ENCODE measurements at places on chromosomes 3 and 15.
A peak's percentile ranks its signal among the peaks of the same experiment; 100 is the strongest.

DNA sequence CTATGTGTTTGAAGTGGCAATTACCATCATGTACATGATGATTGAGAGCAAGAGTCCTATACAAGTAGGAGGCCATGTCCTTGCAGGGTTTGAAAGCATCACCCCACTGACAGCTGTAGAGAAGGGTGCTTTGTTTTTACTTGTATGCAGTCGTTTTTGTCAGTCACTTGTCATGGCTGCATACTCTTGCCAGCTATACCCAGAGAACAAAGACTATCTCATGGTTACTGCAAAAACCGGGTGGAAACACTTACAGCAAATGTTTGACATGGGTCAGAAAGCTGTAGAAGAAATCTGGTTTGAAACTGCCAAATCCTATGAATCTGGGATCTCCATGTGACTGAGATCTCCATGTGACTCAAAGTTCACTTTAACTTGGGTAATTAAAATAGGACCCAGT, 6.9 kb upstream of the PSMA4 start:
- no peak for DNase-seq

DNA sequence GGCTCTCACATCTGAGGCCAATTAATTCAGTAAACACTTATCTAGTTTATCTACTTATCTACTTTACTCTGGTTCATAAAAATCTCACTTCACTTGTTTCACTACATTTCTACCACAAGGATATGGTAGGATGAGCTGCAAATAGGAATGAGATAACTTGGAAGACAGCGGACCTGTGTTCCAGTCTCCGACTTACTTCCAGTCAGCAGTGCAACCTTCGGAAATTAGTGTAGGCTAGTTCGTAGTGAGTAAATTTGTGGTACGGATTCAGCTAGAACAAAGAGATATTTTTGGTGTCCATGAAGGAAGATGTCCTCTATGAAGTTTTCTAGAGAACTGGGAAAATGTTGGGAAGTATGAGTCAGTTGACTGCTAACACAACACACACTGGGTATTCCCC, 66.3 kb downstream of the TPRG1 start:
- no peak for DNase-seq

DNA sequence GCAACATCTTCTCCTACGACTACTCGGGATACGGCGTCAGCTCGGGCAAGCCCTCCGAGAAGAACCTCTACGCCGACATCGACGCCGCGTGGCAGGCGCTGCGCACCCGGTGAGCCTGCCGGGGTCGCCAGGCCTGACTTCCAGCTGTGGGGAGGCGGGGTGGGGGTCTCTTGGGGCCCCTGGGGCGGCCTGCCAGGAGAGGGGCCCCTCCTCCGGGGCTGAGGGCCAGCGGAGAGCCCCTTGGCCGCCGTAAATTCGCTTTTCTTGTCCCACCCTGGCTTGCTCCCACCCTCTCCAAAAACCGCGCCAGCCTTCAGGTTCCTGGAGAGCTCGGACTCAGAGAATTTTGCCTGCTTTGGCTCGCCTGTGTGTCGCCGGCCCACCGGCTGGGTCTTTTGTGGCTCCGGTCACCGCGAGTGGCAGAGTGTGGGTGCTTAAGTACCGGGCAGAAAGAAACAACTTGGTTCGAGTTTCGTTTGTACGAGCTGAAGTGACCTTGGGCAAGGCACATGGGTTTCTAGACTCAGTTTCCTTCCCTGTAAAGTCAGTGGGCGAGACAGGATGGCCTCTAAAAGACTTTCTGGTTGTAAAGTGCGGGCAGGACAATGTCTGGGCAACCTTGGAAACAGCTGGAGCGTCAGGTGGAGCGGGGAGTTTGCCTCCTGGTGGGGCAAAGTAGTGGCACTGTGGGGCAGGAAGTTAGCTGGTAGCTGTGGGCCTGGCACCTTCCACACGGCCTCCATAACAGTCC, 976 bp downstream of the ABHD17C start:
- peak; percentile 13 for DNase-seq

DNA sequence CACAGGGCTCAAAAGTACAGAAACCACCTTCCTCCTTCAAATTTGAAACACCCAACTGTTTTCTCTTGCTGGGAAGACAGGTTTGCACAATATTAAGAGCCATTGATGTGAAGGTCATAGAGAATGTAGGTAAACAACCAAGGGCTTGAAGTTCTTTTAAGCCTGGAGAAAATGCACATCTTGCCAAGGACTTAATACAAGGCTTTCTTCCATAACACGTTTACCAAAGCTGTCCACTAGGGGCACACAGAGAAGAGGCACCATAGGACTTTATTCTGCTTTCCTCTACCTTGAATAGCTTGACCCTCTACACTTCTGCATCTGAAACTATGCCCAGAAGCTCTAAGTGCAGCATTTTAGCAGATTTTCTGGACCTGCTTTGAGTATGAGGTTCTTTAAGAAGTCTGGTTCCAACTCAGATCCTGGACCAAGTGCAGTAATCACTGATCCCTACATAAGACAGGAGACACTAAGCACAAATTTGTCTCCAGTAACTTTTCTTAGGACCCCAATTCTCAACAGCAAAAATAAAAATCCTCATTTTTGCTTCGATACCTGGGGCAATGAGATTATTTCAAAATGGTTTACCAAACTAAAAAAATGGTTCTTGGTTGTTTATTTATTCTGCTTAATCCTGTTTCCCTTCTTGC, 138.0 kb downstream of the FBN1 start:
- DNase-seq = peak; percentile 44

DNA sequence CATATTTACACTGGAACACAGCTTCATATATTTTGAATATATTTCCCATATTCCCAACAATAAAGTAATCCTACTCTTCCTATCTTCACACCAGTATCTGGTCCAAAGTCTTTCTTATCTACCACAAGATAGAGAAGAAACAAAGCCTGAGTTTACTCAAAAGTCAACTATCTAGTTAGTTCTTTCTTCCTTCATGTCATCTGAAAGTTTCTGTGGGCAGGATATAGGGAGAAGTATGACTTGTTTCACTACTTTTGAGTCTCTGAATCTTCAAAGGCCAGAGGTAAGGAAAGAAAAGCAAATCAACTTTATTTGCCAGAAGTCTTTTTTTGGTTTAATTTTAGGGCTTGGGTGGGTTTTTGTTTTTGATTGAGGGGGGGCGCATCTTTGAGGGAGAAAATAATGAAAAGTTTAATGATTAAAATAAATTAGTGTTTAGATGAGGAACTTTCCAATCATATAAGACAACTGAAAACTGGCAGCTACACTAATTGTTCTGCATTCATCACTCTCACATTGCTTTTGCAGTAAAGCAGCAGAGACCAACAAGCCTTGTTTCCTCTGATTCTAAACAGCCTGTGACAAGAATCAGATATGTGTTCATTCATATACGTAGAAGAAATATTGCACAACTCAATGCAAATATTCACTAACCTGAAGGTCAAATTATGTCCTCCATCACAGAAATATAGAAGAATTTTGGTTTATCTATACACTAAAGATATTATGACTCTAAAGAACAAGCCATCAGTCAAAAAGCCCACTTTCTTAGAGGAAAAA, 421.4 kb downstream of the SHQ1 start:
- peak; percentile 44 for DNase-seq

DNA sequence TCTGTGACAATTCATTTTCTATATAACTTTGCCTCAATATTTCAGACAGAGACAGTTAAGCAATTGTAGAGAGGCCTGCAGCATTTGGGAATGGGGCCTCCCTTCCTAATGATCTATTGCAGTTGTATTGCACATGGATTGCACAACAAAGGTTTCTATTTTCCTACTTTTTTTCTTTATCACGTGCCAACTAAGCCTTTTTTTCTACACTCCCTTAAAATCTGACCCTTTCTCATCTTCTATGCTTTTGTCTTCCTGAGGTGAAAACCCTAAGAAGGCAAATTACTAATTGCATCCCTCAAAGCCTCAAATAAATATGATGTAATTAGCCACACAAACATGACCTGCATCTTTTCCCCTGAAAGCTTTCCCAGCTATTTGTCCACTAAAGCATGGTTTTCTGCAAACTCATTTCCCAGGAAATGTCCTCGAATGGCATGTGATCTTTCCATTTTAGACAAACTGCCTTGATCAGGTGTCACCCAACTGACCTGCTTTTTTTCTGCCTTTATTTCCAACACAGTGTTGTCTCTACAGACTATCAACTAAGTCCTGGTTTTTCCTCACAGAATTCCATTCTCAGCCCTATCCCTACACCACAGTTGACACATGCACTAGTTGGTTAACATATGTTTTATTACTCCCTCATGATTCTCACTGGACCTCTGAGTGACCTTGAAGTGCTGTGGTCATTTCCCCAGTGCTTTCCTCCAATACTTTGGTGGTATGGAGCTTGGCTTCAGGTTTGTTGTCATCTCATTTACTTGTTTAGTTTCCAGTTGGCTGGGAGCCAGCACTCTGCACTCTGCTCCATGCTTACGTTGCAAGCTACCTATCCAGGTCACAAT, 31.9 kb upstream of the TSC22D2 start:
- DNase-seq = peak; percentile 61

GRCh38 chr3:123279121-123279520, 77.4 kb downstream of the SEC22A start:
- DNase-seq = no peak

DNA sequence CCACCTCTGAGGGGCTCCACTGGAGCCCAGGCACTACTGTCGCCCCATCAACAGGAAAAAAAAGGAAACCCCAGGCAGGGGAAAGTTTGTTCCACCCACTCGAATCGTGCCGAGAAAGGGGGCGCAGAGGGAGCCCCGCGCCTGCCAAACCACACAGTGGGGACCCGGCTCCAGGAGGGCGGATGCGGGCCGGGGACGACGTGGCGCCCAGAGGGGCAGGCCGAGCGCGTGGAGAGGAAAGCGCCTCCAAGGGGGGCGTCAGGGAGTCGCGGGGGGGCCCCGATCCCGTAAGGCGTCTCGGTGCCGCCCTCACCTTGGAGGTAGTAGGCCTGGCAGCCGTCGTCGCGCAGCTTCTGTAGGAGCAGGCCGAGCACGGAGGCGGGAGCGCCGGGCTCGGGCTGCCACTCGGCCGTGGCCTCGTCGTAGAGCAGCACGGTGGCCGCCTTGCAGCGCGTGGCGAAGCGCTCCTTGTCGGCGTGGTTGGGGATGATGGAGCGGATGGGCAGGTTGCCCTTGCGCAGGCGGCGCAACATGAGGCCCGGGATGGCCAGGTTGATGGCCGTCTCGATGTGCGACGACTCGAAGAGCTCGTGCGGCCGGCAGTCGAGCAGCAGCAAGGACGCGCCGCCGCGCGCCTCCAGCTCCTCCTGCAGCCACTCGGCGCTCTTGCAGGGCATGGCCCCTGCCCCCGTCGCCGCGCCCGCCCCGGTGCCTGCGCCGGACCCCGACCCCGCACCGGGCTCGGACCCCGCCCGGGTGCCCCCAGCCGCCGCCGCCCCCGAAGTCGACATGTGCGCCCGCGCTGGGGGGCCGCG, 627 bp downstream of the DUSP7 start:
- peak; percentile 52 for DNase-seq

GRCh38 chr3:148528024-148528423, 169.7 kb upstream of the AGTR1 start:
- no peak for DNase-seq

- peak; percentile 68 for DNase-seq
These were observed 79.8 kb downstream of the ABHD5 start for GRCh38 chr3:43770426-43771103.

Measured in suppressor macrophage treated with lipopolysaccharide for 4 hours (primary cell).